NCI-H524 treated with DMSO at 0.1 percent for 48 hours (cell line): ENCODE measurements at places on chromosomes 3 and 15.

DNA sequence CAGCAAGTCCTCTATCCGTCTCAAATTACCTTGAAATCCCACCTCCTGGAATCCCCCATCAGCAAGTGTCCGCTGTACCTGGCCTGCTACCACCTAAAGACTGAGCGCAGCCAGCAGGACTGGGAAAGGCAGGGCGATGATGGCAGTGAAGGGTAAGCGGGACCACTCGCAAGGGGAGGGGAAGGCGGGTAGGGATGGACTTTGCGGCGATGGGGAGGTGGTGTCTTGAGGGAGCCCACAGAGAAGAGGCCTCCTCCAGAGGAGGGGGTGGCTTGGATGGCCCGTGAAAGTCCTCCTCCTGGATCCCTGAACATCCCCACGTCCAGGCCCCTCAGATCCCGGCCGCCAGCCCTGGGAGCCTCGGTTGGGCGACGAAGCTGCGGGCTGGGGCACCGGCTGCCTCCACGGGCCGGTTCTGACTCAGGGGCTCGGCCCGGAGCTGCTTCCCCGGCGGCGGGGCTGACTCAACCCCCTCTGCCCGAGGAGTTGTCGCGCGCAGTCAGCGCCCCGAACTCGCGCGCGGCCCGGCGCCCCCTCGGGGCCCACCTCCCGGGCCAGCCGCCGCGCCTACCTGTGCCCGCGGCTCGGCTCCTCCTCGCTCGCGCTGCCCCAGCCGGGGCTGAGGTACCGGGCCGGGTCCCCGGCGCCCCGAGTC is 512 bp downstream of the LARP6 start:
- DNase-seq, result no peak

GRCh38 chr15:58951388-58952007 is 18.0 kb upstream of the SLTM start:
- DNase-seq, result no peak

DNA sequence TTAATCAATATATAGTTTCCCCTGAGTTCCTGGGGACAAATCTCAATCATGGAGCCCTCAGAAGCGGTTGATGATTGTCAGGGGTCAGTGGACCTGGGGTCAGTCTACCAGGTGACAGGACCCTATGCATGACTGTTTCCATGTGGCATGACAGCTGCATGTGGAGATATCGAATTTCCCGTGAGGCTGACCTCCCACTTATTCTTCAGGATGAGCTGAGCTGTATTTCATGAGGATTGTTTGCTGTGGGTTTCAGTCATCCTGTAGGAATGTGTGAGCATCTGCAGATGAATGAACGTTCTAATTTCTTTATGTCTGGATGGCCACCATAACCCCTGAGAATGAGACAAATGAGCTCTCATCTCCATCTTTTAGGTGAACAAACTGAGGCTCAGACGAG is 93.0 kb upstream of the HES1 start:
- no peak for DNase-seq

- peak; percentile 95 for DNase-seq
These were observed 48.1 kb downstream of the SH3BP5 start for GRCh38 chr3:15284121-15284889.

DNA sequence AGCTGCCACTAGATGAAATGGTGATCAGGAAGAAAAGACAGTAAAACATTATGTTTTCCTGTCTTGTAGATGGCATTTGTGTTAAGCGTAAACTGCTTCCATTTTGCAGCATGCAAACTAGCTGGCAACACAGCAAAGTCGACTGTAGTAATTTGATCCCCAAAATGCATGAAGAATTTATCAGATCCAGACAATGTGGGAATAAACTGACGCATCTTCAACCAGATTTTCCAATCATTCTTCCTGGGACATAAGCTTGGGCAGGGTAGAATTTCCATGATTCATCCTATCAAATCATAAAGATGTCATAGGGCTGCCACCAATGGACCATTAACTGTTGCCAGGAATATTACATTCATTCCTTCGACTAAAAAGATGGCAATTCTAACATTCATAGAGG is 260.3 kb downstream of the ERC2 start:
- no peak for DNase-seq

DNA sequence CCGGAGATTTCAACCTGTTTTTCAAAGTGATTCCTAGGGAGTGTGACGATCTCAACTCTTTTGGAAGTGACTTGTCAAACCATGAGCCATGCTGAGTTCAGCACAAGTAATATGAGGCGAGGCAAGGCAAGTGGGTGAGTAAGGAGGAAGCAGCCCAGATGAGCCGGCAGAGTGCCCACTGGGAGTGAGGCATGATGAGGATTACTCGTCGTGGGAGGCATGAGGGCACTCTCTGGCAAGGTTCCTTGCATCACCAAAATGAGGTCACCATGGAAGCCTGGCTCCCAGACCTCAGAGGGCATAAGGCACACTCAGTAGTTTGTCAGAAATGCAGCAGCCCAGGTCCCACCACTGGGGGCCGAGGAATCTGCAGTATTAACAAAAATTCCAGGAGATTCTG is 636.1 kb downstream of the MAGI1 start:
- DNase-seq, result no peak

DNA sequence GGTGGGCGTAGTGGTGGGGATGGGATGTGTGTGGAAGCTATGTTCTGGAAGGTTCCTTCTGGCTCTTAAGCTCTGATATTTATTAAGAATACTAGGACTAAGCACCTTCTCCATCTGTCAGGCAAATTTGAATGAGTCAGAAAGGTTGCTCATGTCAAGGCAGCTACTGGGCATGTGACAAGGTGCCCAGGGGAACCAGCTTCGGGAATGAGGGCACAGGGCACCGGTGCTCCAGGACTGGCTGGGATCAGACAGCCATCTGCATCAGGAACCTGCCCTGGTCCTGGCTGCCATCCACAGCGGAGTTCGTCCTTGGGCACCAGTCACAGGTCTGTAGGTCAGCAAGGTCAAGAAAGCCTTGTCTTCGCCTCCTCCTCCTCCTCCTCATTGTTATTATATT is 32.5 kb downstream of the CA12 start:
- no peak for DNase-seq

DNA sequence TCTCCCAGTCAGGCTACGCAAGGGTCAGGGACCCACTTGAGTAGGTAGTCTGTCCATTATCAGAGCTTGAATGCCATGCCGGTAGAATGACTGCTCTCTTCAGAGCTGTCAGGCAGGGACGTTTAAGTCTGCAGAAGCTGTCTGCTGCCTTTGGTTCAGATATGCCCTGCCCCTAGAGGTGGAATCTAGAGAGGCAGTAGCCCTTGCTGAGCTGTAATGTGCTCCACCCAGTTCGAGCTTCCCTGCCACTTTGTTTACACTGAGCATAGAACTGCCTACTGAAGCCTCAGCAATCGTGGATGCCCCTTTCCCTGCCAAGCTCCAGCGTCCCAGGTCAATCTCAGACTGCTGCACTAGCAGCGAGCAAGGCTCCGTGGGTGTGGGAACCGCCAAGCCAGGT is 57.5 kb upstream of the SETMAR start:
- no peak for DNase-seq

- no peak for DNase-seq
These were observed 1.4 kb upstream of the RAD18 start for GRCh38 chr3:8964436-8965370.

- no peak for DNase-seq
These were observed 2.2 kb downstream of the ZNF592 start for GRCh38 chr15:84750583-84751092.

- DNase-seq, result peak; percentile 26
These were observed 83.6 kb downstream of the NCEH1 start for GRCh38 chr3:172627057-172627809.

DNA sequence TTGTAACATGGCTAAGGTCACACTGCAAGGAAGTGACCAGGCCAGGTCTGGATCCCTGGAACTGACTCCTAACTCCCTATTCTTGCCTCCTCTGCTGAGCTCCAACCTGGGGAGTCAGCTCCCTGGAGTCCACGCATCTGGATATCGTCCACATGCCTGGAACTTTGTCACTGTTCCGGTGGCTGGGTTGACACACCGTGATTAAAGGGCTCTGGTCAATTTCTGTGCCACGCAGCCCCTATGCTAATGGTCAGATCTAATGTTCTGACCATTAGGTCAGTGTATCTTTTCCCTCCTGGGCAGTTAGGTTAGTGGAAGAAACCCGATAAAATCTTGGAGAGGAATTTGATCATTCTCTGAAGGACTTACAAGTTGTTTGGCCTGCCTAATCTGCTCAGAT is 1.6 kb upstream of the TPM1 start:
- no peak for DNase-seq

- no peak for DNase-seq
These were observed 42.0 kb downstream of the SCAPER start for GRCh38 chr15:76863123-76863522.

DNA sequence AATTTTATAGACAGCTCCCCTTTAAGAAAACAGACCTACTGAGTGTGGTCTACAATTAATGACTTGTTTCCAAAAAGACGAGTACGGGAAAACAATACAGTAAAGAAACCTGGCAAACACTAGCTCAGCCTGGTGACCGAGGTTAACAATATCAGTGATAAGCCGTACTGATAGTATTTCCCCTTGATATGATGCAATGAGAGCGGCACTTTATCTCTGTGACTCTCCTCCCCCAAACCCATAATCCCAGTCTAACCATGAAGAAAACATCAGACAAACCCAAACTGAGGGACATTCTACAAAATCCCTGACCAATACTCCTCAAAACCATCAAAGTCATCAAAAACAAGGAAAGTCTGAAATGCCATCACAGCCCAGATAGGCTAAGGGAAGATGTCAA is 8.2 kb downstream of the DENND4A start:
- no peak for DNase-seq

DNA sequence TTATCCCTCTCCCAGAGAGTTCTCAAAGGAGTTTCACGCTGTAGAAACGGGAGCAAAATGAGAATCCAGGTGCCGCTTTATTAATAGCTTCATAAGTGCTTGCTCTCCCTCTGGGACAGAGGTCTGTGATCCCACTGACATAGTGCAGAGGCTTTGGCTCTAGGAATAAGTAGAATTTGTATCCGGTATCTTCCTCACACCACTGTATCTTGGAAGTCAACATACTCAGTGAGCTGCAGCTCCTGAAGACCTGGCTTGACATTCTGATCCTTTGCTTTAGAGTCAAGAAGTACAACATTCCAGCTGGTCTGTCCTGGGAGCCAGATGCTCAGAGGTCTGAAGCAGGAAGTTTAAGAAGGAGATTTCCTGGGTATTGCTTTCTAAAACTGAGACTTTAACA is 323.0 kb downstream of the LPP start:
- DNase-seq, result peak; percentile 11
